ENCODE measurements at places on chromosomes 3 and 15.

- no peak for DNase-seq
These were observed 125.4 kb downstream of the TP63 start for GRCh38 chr3:189756582-189757078.

GRCh38 chr15:33664947-33665346 is 303.4 kb upstream of the CHRM5 start:
- DNase-seq: no peak

- no peak for DNase-seq
These were observed 127.0 kb upstream of the CCDC54 start for GRCh38 chr3:107250221-107250620.

DNA sequence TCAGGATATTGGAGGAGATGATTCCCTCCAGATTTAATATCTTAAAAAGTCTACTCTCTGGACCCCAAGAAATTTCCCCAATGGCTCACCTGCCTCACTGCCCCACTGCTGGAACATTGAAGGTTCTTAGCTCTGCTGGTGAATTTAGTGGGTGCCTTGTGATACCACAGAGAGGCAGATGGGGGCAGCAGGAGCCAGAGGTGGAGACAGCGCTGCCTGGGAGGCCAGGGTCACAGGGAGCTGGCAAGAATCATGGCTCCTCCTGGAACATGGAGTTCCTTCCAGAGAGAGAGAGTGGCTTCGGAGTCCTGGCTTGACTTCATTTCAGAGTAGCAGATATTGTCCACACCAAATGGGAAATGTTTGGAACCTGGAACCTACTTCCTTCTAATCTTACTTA is 263.5 kb upstream of the CFAP20DC start:
- DNase-seq: no peak

DNA sequence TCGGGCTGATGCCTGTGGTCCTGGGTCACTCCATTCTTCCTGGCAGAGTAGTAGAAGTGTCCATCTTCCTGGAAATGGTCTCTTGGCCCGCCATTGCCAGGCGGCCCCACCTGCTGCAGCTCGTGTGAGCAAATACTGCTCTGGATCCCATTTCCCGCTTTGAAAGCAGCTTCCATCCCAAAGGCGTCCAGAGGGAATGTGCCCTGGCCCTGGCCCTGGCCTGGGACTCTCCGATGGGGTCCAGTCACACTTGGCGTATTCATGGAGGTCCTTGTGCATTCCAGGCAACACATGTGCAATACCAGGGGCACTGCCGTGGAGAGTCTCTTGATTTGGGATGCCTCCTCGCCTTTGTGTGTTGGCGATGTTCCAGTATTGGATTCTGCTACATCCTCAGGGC is 111.1 kb downstream of the SNRPN start:
- no peak for DNase-seq

GRCh38 chr3:120137548-120137947 is 43.3 kb upstream of the GSK3B start:
- no peak for DNase-seq

DNA sequence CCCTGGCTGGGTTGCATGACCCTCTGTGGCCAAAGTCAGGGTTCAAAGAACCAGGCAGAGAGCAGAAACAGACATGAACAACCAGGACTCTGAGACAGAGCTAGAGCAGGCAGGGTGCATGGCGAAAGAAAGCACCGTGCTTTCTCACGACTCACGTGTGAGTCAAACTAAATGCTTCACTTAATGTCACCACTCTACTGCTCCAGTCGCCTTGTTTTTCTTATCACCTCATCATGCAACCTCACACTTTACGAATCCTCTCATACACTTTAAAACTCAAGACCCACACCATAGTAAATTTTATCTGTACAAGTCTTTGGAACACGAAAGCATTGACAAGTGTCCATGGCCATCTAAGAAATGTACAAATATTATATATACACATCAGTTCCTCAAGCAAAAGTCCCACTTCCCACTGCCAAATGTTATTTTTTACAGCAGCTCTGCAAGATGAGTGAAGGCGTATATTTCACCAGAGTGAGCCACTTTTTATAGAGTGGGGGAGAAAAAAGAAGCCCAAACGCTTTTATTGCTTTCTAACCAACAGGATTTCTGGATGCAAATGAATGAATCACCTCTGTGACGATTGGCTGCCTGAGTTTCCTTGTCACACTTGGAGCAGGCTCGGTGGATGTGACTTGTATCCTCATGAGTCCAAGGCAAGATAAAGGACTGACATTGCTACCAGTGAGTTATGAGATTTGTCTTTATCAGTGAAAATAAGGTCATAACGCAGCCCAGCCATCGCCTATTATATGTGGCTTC is 16.0 kb upstream of the MEGF11 start:
- DNase-seq: no peak

GRCh38 chr3:148863814-148864213 is 1.3 kb upstream of the CPA3 start:
- DNase-seq: no peak

- no peak for DNase-seq
These were observed 94.2 kb upstream of the ALDH1A3 start for GRCh38 chr15:100785181-100786138.

- no peak for DNase-seq
These were observed 22.9 kb downstream of the RPSA start for GRCh38 chr3:39429466-39429865.

GRCh38 chr15:67394873-67395639 is 125.9 kb upstream of the C15orf61 start:
- DNase-seq: no peak

DNA sequence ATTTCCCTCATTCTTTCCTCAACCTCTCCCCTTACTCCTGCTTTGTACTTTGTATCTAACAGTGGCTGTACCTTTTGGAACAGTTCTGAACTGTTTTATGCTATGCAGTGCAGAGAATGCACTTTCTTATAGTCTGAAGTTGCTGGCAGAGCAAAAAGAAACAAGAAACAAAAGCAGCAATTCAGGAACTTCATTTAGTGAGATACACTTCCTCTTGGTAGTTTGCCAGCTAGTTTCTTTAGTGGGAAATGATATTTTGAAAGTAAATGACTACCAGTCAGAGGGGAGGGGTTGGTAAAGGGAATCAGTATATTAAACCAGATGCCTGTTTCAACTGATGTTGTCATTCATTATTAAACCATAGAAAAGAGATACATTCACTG is 55.0 kb upstream of the CHD2 start:
- DNase-seq: no peak

DNA sequence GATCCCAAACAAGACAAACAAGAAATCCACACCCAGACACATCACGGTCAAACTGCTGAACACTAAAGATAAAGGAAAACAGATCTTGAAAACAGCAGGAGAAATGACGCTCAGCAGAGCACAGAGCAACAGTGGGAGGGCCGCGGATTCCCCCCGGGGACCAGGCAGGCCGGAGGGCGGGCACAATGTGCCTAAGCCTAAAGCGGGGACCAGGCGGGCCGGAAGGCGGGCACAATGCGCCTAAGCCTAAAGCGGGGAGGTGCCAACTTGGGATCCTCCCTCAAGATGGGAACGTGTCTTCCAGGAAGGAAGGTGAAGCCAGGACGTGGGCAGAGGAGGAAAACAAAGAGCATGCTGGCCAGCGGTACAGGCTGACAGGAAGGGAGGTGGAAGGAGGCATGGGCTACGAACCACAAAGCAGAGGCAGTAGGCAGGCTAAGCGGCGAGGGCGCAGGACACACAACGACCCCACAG is 31.1 kb downstream of the CYFIP1 start:
- no peak for DNase-seq

- no peak for DNase-seq
These were observed 1013.1 kb downstream of the NTRK3 start for GRCh38 chr15:87243474-87243873.

GRCh38 chr15:92714477-92715401 is 59.2 kb upstream of the FAM174B start:
- DNase-seq: peak; percentile 63

GRCh38 chr3:25350725-25351114 is 77.3 kb upstream of the RARB start:
- no peak for DNase-seq

GRCh38 chr15:58407236-58407775 is 24.5 kb upstream of the LIPC start:
- DNase-seq: no peak

- DNase-seq: no peak
These were observed 10.7 kb upstream of the CAMK1 start for GRCh38 chr3:9780458-9780812.

DNA sequence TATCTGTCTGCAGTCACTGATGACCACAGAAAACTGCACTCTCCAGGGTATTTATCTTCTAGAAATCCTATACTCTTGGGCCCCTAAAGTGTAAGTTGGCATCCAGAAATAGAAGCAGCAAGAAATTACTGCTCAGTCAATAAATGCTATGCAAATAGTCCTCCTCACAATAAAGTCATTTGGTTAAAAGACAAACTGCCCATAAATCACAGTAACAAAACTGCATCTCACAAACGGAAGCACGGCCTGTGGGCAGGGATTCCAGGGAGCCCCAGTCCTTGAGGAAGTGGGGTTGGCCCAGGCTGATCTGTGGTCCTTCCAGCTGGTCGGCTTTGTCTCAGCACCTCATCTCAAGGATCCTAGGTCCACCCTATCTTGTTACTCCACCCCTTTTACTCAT is 29.7 kb upstream of the SPATA12 start:
- no peak for DNase-seq

- DNase-seq: peak; percentile 81
These were observed 59.3 kb downstream of the CYP11A1 start for GRCh38 chr15:74307827-74308811.

- DNase-seq: no peak
These were observed 23.8 kb downstream of the STIMATE start for GRCh38 chr3:52873433-52874159.

DNA sequence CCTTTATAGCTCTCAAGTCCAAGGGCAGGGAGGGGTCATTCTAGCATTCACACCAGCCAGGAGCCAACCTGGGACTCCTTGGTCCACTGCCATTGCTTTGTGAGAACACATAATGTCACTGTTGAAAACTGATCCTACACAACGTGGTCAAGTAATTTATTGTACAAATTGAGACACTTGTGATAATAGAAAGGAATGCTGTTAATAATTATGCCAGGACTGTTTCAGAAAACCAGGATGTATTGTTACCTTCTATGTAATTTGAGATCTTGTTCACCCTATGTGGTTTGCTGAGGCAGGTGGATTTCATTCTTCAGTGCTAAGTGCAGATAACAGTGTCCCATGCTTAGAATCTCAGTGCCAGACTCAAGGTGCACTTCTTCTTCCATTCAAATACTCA is 33.3 kb downstream of the TMCO5A start:
- no peak for DNase-seq

GRCh38 chr3:194615226-194615625 is 18.0 kb downstream of the TMEM44 start:
- no peak for DNase-seq

Data from NCI-H1694 treated with DMSO at 0.1 percent for 48 hours (cell line).